Stomach (tissue), 19 donors: ENCODE measurements at places on chromosomes 2 and 18. TPM values are rescaled to one million over a fixed set of nuclear protein-coding genes. Genes with fewer than 3 reads are reported as not detected.

TUBA3E gene
- total RNA-seq: not detected

ANKRD30B gene
- total RNA-seq: not detected

POTEI gene
- total RNA-seq: 0.55 TPM

FSHR gene
- not detected for total RNA-seq

CRYBA2 gene
- not detected for total RNA-seq

SERPINB5 gene
- total RNA-seq: not detected

WIPF1 gene
- 35.9 TPM for total RNA-seq

DES gene
- total RNA-seq: 1,198 TPM
